SK-MEL-5 (cell line): ENCODE measurements at places on chromosomes 2 and 18.

DNA sequence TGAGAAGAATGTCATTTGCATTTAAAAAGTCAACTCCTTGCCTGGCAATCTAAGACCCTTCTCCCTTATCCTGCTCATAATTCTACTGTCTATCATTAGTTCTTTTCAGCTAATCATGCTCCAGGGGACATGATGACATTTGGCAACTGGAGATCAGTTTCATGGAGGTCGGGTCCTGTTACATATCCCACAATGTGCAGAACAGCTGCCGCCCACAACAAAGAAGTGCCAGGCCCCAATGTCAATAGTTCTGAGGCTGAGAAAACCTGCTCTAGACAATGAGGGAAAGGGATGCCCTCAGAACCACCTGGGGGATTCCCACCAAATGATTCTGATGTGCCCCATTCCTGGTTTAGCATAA is 53.4 kb upstream of the IL1RL1 start:
- DNase-seq, result no peak

GRCh38 chr2:173983391-173983871 is 18.3 kb upstream of the SP3 start:
- peak; percentile 17 for DNase-seq

DNA sequence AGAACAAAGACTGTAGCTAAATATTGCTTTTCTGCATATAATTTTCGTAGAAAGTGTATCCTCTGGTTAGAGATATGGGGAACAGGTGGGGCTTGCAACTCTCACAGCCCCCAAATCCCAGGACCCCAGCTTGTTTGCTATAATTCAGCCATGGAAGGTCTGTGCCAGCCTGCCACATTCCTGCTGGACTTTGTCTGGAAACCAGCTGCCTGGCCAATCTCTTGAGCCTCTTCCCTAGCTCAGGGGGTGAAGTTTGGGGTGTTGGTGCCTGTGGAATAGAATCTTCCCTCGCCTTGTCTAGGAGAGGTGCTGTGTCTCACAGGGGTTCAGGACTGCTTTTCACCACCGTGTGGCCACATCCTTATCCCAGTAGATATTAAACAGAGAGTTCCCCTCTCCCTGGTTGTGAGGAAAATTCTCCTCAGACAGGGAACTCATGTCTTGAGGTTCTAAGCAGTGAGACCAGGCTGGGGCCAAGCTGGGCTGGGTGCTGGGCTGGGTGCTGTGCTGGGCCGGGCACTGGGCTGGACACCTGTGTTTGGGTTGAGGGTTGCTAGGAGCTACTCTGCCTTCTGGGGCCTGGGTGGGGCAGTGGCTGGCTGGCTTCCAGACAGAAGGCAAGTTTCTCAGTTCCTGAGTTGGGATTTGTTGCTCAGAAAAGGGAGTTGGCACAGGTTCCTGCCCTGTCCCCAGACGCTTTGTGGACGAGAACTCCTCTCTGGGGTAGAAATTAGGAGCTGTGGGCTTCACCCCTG is 12.3 kb downstream of the TOGARAM2 start:
- no peak for DNase-seq

DNA sequence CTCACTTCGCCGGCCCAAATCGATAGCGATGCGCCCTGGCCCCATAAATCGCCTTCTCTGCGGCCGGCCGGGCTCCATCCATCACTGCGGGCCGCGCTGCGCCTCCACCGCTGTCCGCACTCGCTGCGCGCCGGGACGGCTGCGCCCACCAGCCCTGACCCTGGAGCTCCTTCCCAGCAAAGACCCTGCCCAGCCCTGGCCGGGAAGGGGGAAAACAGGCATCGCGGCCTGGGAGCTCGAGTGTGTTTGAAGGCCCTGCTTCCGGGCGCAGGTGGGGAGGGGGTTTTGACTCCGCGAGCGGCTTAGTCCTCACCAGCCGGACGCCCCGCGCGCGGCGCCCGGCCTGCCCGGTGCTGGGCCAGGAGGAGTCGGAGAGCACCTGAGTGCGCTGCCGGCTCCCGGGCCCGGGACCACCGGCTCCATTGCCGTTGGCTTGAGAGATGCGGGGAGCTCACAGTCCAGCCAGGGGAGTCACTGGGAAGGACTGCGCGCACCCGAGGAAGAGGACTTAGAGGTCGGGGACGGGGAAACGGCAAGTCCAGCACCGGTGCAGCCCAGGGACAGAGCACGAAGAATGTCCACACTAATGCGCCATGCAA is 1.1 kb downstream of the PAX8 start:
- no peak for DNase-seq

GRCh38 chr2:105755895-105756294 is 11.2 kb downstream of the NCK2 start:
- no peak for DNase-seq

GRCh38 chr2:191657977-191658376 is 20.0 kb upstream of the NABP1 start:
- DNase-seq, result no peak

- peak; percentile 71 for DNase-seq
Measured at GRCh38 chr18:23032030-23032582, 99.0 kb downstream of the RBBP8 start.

- no peak for DNase-seq
Measured at GRCh38 chr18:60554967-60555366, 182.4 kb upstream of the MC4R start.

DNA sequence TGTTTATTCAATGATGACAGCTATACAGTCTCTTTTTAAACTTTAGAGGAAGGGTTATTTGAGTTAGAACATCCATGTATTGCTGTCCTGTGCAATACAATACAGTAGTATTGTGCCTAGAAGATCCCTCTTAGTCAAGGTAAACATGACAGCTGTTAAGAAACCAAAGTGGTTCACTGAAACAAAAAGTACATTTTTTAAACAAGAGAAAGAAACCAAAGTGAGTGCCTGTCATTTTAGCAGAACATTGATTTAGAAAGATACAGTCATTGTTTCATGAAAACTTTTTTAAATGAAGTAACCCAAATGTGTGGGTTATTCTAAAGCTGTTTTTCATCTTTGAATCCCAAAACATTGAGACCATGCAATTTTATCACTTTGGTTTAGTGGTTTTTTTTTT is 15.5 kb downstream of the ITPRID2 start:
- DNase-seq, result no peak

DNA sequence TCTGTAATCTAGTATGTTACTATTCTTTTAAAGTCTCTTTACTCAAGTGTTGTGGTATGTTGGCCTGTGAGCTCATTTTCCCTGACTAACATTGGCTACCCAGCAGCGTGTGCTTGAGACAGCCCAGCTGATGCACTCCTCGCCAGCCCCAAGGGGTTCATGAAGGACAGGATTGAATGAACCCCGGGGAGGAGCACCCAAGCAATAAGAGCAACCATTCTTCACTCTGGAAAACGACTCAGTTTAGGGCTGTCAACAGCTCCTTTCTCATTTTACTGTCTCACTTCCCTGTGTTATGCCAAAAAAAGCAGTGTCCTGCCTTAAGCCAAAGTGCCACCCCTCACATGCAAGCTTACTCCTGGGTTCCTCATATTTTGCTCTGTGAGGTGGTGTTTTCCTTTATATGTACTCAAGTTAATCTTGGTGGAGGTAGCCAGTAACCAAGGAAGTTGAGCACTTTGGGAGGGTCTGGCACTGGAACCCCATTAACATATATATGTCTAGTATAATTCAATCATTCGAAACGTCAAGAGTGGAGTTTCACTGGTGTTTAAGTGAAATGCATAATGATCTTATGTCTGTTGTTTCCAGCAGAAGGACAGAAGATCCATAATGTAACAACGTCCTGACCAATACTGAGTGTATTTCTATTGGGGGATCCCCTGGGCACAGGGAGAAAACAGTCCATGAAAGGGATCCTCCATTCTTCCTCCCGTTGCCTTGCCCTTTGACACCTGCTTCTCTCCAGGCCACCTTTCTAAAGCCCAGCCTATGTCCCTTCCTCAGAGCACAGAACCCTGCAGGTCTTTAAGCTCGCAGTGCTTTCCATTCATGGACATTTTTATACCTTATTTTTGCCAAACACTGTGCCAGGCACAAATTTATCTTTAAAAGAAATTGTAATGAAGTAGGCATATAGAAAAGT is 43.2 kb downstream of the ATIC start:
- no peak for DNase-seq

DNA sequence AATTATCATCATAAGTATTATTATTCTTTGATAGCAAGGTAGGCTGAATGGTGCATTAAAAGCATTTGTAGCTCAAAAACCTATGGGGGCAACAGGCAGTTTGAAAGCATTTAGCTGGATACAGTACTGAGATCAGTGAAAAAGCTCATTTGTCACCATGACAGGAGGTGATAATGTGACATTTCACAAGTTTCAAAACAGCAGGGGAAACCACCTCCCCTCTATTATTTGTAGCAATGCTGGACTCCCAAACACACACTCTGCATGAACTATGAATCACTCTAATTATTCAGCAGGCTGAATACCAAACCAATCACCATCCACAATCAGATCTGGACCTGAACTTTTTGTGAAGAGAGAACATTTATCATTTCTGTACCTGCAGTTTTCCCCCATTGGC is 63.4 kb downstream of the MYO5B start:
- DNase-seq, result no peak

- DNase-seq, result no peak
Measured at GRCh38 chr18:54089749-54090459, 134.6 kb downstream of the MBD2 start.

DNA sequence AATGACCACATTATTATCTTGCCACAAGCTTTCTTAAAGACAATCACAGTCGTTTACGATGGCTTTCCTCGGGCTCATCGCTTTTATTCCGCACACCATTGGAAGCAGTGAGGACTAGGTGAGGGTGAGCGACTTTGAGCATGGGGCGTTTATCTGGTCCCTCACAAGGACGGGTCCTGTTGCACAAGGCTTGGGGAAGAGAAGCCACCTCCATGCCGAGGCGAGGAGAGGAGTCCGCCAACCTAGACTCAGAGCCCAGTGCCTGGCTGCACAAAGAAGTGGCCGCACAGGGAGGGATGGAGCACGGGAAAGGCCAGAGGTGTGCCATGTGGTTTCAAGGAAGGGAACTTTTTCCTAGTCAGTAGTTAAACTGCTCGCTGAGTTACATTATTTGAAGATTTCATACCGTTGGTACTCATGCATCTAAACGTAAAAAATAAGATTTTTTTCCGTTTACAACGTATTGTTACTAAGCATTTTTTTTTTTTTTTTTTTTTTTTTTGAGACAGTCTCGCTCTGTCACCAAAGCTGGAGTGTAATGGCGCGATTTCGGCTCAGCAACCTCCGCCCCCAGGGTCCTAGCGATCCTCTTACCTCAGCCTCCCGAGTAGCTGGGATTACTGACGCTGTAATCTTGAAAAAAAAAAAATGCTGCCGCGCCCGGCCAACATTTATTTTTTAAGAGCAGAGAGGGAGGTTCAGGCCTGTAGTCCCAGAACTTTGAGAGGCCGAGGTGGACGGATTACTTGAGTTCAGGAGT is 849 bp upstream of the CYP27C1 start:
- no peak for DNase-seq
